ENCODE measurements at places on chromosomes 5 and 9.

DNA sequence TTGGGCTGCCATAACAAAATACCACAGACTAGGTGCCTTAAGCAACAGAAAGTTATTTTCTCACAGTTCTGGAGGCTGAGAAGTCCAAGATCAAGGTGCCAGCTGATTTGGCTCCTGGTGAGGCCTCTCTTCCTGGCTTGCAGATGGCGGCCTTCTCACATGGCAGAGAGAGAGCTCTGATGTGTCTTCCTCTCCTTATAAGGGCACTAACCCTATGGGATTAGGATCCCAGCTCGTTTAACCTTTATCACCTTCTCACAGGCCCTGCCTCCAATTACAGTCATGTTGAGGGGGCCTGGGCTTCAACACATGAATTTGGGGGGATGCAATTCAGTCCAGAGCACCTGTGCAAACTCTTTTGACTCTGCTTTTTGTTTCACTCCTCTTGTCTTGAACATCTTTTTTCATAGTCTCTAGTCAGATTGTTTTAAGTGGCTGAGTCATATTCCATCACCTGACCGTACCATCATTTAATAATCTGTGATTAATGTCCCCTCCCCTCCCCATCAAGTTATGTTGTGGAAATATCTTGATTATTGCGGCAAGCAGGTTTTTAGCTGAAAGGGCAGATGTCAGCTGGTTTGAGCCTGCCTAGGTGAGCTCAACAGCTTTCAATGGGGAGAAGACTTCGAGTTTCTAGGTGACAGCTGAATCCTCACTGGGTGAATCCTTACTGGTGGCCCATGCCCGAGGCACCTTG, 61.8 kb downstream of the NDFIP1 start:
- DNase-seq, result no peak

- DNase-seq, result peak; percentile 26
Observed at GRCh38 chr5:139808481-139809330, 13.1 kb downstream of the PSD2 start.

DNA sequence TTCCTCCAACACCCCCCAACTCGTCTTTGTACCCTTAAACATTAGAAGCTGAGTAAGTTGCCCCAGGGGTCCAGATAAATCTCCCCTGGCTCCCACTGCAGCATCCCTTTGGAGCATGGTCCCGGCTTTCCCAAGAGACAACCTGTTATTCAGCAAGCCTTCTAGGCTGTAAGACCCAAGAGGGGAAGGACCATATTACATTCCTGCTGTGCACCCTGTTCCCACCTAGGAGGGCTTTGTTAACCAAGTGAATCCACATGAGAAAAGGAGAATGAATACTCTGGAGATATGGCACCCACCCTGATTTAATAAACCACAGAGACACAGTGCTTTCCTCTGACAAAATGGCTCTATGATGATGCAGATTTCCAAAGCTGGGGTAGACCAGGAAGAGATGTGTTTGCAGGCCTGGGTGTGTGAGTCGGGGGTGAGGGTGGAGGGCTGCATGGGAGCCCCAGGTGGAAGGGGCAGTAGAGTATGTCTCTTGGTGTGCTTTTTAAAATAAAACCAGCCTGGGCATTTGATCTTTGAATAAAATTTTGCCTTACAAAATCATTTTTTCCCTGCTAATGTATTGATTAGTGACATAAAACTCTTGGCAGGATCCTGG, 325.2 kb downstream of the DRD1 start:
- no peak for DNase-seq

DNA sequence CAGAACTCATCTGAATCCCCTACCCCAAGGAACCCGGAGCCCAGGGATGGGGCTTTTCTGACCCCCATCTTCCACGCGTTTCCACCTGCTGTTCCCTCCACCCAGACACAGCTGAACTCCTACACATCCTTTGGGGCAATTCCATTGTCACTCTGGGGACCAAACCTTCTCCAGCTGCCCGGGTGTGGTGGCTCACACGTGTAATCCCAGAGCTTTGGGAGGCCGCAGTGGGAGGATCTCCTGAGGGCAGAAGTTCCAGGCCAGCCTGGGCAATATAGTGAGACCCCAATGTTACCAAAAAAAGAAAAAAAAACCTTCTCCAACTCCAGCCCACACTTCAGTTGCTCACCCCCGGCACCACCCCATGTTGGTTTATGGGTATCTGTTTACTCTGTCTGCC, 8.1 kb downstream of the EPB41L4B start:
- DNase-seq, result no peak

- DNase-seq, result no peak
Observed at GRCh38 chr5:126100767-126101166, 322.4 kb upstream of the GRAMD2B start.

Measured in naive thymus-derived CD8-positive, alpha-beta T cell (primary cell).